ENCODE measurements at places on chromosomes 16 and 17. TPM values are rescaled to one million over a fixed set of nuclear protein-coding genes. Genes with fewer than 3 reads are reported as not detected.

The CCDC144A gene
- 0.68 TPM for total RNA-seq

The CD300LG gene
- not detected for total RNA-seq

The ZNF319 gene
- 19.5 TPM for total RNA-seq

The SULT1A2 gene
- not detected for total RNA-seq

The GGT6 gene
- 4.4 TPM for total RNA-seq

The KRTAP29-1 gene
- total RNA-seq: not detected

The ABCC3 gene
- 18.1 TPM for total RNA-seq

The MT1H gene
- total RNA-seq: not detected

The ABCC11 gene
- total RNA-seq: 0.34 TPM

The LDHD gene
- 0.68 TPM for total RNA-seq

All from nasal cavity respiratory epithelium epithelial cell of viscerocranial mucosa (primary cell).